ENCODE measurements at places on chromosomes 2 and 18. TPM values are rescaled to one million over a fixed set of nuclear protein-coding genes. Genes with fewer than 3 reads are reported as not detected.

CYS1 gene
- not detected for total RNA-seq

- peak overlapping the region; percentile 73 for H3K27ac ChIP-seq
- H3K4me3 ChIP-seq: peak overlapping the region; percentile 47
- DNase-seq: no peak
- no peaks in the 10 kb centered on the region for H3K27me3 ChIP-seq
Observed at GRCh38 chr2:25337276-25337675, 4.4 kb downstream of the DNMT3A start.

ALPI gene
- total RNA-seq: not detected

- no peak overlapping the region for H3K27ac ChIP-seq
- no peaks in the 10 kb centered on the region for H3K4me1 ChIP-seq
- peaks cover 3% of the 10 kb centered on the region for H3K27me3 ChIP-seq
- DNase-seq: no peak
Observed at GRCh38 chr18:59385191-59385590, 26.1 kb upstream of the LMAN1 start.

NMUR1 gene
- total RNA-seq: 0.35 TPM

DNA sequence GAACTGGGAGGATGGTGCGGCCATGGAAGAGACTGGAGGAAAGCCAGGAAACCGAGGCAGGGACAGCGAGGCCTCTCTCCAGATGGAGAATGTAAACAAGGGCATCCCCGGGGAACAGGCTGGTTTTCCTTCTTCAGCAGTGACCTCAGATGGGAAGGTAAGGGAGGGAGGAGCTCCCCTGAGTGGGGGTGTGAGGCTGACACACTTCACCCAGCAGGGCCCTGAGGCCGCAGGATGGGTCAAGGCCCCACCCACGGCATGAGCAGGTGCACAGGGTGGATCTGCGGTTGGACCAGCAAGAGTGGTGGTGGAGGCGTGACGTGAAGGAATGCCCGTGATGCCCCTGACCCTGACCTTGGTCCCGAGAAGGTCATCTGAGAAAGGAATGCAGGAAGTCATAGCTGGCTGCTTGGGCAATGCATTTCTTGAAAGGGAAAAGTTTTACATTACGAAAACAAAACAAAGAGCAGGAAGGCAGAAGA lies 48.1 kb downstream of the ADCY3 start:
- DNase-seq: no peak
- H3K27ac ChIP-seq: no peak overlapping the region
- no peaks in the 10 kb centered on the region for H3K27me3 ChIP-seq

- H3K27ac ChIP-seq: no peak overlapping the region
- no peaks in the 10 kb centered on the region for H3K27me3 ChIP-seq
- H3K4me3 ChIP-seq: no peak overlapping the region
- DNase-seq: no peak
- H3K4me1 ChIP-seq: peaks cover 9% of the 10 kb centered on the region
Observed at GRCh38 chr2:156473445-156473844, 37.3 kb downstream of the GPD2 start.

TTR gene
- not detected for total RNA-seq

REG3G gene
- total RNA-seq: not detected

GRCh38 chr2:236171181-236171679 lies 3.0 kb upstream of the GBX2 start:
- no peak overlapping the region for H3K27ac ChIP-seq
- DNase-seq: no peak
- H3K4me3 ChIP-seq: no peak overlapping the region
- H3K27me3 ChIP-seq: peaks cover 18% of the 10 kb centered on the region
- H3K36me3 ChIP-seq: no peaks in the 10 kb centered on the region

All from CD4-positive, CD25-positive, alpha-beta regulatory T cell (primary cell).